AG08396 (cell line): ENCODE measurements at places on chromosomes 2 and 18.

DNA sequence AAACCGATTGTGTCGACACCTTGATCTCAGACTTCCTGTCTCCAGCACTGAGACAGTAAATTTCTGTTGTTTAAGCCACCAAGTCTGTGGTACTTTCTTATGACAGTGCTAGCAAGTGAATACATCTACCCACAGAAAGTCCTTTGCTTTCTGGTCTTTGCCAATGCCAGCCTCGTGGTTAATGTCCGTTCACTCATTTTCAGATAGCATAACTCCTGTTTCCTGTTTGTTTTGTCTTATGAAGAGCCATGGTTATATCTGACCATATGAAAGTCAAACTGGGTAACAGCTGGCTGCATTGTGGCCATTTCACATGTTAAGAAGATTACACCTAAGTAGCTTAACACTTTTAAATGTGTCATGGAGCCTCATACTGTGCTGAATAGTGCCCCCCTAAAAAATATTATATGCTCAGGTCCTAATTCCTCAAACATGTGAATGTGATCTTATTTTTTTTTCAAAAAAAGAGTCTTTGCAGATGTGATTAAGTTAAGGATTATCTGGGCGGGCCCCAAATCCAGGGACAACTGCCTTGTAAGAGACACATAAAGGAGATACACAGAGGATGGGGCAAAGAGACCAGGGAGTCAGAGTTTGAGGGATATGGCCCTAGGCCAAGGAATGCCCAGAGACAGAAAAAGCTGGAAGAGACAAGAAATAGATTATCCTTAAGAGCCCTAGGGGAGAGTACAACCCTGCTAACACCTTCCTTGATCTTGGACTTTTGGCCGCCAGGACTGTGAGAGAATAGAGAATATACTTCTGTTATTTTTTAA, 118.0 kb downstream of the KCNE4 start:
- DNase-seq = no peak

- no peak for DNase-seq
These were observed 1875.2 kb upstream of the PIK3C3 start for GRCh38 chr18:40079786-40080185.

- DNase-seq = no peak
These were observed 121.5 kb upstream of the PDE1A start for GRCh38 chr2:182548031-182548950.

GRCh38 chr2:66438891-66439811, 4.2 kb downstream of the MEIS1 start:
- no peak for DNase-seq

DNA sequence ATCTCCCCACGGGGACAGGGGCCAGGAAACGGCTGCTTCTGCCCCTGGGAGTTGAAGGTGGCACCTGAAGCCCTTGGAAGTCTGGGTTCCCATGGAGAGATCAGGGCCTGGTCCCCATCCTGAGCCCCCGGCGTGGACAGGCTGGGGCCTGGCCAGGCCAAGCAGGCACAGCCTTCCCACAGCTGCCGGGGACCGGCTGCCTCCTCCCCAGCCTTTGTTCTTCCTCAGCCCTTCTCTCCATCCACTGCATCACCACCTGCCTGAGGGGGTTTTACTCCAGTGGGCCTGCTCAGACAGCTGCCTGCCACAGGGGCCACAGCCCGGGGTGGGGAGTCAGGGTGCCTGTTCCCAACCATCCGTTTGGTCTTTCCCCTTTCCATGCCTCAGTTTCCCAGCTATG, 187.7 kb downstream of the INHBB start:
- DNase-seq = no peak

GRCh38 chr2:197113275-197113711, 186.8 kb upstream of the PGAP1 start:
- peak; percentile 23 for DNase-seq

GRCh38 chr18:75923169-75923568, 495.7 kb upstream of the SMIM21 start:
- DNase-seq = no peak

- no peak for DNase-seq
These were observed 144.0 kb downstream of the ACOXL start for GRCh38 chr2:110876167-110876999.

- DNase-seq = no peak
These were observed 23.9 kb downstream of the CCDC93 start for GRCh38 chr2:117989854-117990438.

DNA sequence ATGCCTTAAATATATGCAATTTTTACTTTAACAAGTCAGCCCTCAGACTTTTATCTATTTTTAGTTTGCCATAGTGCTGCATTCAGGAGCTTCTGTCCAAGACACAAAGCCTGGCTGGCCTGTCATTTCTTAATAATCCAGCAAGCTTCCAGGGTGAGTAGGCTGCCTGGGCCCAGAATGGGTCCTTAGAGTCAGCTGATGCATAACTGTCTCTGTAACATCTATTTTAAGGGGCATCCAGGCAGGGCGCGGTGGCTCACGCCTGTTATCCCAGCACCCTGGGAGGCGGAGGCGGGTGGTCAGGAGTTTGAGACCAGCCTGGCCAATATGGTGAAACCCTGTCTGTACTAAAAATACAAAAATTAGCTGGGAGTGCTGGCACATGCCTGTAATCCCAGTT, 11.8 kb upstream of the GNLY start:
- no peak for DNase-seq

- DNase-seq = no peak
These were observed 333.0 kb upstream of the SLC14A2 start for GRCh38 chr18:45282101-45282812.

- no peak for DNase-seq
These were observed 13.1 kb downstream of the METAP1D start for GRCh38 chr2:172012677-172013391.

- no peak for DNase-seq
These were observed 319.3 kb upstream of the MMADHC start for GRCh38 chr2:149906886-149907285.

DNA sequence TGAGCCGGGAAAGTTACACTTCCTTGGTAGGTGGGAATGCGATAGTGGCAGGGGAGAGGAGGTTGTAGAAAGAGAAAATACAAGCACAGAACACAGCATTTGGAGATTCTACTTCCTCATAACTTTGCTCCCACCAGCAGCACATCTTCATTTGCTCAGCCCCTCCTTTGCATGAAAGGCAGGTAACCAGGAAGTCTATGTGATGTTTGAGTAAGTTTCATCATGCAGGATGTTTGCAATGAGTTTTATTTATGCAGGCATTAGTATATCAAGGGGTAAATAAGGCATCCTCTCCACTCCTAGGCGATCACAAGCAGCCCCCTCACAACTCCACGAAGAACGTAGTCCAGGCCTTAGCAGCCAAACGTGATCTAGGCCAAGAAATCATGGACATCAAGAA, 5.0 kb downstream of the RNF152 start:
- DNase-seq = no peak

DNA sequence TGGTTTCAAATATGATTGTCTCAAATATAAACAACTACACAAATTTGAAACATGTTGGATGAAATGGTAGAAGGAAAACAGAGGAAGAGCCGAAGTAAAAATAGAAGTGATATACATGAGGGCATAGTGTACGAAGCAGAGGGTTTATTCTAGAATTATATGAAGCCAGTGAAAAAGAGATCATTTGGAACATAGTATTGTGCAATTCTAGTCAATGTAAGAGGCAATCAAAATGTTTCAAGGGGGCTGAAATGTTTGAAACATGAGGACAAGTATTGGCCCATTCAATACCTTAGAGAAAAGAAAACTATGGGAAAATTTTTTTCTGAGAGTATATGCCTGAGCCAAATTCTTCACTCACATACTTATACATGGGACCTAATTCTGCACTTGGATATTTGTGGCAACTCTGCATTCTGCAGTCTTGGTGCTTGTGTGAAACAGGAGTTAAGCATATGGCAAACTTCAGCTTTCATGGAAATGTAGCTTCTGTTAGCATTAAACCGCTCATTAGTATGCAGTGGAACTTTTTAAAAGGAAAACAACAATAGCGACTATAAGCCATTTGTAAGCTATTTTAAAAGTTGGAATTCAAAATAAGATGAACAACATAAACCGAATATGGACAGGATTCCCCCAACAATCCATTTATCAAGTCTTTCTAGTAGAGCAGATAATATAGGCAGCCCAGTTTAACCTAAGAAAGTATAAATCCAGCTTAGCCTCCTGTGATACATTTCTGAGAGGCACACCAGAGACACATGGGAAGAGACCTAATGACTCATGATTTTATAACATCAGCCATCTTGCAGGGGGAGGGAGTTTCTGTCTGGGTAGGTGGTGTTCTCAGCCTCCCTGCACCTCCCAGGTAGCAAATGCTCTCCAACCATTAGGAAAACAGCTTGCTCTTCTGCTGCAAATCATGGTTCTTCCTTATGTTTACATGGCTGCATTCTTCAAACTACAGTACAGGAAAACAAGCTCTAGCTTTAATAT, 197.8 kb downstream of the PAX3 start:
- no peak for DNase-seq

DNA sequence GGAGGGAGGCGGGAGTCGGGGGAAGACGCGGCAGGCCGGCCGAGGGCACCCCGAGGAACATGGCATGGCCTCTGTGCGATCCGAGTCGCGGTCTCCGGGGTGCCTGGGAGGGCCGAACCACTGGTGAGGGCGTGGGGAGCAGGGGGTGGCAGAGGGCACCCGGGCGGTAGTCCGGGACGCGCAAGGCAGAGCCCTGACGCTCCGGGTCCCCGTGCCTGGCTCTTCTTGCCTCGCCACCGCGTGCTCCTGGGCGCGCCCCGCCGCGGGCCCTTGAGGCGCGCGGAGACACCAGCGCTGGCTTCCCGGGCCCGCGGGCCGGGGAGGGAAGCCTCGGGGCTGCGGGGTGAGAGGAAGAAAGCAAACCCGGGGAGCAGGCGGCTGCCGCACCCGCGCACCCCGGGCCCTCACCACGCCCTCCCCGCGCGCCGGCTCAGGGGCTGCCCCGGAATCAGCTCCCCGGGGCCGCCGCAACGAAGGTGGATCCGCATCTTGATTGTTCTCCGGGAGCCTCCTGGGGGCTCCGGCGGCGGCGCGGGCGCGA, 4.3 kb downstream of the SOX11 start:
- DNase-seq = peak; percentile 31

DNA sequence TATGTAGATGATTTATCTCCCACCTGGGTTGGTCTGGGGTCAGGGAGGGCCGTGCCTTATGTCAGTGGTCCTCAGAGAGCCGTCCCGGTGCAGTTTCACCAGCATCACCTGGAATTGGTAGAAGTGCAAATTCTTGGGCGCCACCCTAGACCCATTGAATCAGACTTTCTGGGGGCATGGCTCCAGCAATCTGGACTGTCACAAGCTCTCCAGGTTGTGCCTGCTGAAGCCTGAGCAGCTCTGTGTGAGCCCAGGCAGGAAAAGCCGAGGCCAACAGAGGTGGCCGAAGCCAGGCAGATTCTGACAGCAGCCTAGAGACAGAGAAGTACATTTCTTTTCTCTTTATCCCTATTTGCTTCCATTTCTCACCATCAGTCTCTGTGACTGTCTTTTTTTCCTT, 98.4 kb upstream of the SEC11C start:
- DNase-seq = no peak

GRCh38 chr2:233413046-233413445, 58.8 kb downstream of the DGKD start:
- no peak for DNase-seq

- no peak for DNase-seq
These were observed 17.9 kb downstream of the CYP26B1 start for GRCh38 chr2:72129681-72130340.

GRCh38 chr2:149184991-149185390, 145.4 kb upstream of the LYPD6 start:
- DNase-seq = no peak

DNA sequence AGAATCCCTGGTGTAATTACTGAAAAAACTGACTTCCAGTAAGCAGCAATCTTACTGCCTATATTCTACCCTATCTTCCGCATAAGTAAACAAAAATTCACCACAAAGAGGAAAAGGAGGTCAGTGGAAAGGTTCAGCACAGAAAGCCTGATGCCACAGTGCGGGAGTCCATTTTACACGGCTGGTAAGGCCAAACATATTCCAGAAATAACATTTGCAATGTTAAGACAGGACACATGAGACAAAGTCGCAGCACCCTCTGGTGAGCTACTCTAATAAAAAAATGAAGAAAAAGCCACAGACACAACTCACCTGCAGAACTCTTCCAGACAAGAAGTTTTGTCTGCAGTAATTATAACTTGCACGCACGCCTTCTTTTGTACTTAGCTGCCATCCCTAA, 40.6 kb downstream of the GEMIN6 start:
- no peak for DNase-seq

DNA sequence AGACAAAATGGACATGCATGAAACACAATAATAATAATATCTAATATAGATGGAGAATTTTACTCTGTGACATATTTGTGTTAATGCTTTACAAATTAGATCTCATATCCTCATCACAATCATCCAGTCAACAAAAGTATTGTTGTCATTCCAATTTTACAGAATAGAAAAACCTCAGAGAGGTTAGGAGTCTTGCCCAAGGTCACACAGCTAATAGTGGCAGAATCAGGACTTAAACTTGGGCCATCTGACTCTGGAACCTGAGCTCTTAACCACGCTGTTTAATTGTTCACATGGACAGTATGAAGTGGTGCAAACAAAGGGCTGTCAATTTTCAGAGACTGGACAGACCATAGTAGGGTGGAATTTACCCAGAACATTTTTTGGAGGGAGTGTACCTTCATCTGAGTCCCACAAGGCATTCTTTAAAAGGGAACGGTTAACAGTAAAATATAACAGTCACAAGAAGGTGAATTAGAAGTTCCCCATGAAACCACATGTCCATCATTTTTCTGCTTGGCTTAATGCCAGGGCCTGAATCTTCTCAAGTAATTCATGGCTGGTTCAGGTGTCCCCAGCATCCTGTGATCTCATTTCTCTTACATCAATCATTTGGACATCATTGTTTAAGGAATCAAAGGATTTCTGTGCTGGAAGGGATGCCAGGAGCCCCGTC, 35.4 kb upstream of the CCDC93 start:
- no peak for DNase-seq

- DNase-seq = no peak
These were observed 60.7 kb upstream of the COX7A2L start for GRCh38 chr2:42421601-42422239.

GRCh38 chr2:10019174-10019573, 24.2 kb upstream of the KLF11 start:
- DNase-seq = peak; percentile 39

- DNase-seq = no peak
These were observed 146.2 kb upstream of the LYPD1 start for GRCh38 chr2:132816234-132816633.

- peak; percentile 59 for DNase-seq
These were observed 3.6 kb downstream of the SOX11 start for GRCh38 chr2:5695654-5696403.
